Right atrium auricular region (tissue), 2 donors: ENCODE measurements at places on chromosomes 1 and 21.

GRCh38 chr1:39695016-39695415, 3.8 kb upstream of the HPCAL4 start:
- no peak for DNase-seq

DNA sequence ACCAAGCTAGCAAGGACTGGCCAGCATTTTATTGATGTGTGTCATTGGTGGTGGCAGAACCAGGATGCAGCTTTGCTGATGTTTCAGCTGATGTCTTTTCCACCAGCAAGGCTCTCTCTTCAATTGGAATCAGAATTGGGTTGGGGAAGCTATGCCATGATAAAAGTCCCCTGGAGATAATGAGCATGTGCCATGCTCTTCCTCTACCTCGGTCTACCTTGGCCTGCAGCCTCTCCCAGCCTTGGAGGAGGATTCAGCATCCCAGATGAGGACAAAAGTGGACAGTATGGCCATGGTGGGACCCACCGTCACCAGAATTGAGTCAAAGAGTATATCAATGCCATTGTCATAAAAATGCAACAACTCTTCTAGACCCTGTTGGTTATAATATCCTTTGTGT, 8.6 kb downstream of the AVPR1B start:
- DNase-seq, result peak; percentile 9

- DNase-seq, result no peak
Observed at GRCh38 chr21:40595806-40596205, 251.2 kb downstream of the DSCAM start.

GRCh38 chr1:184504955-184505338, 118.1 kb downstream of the C1orf21 start:
- DNase-seq, result no peak

GRCh38 chr1:203888807-203889251, 27.4 kb downstream of the SNRPE start:
- DNase-seq, result no peak

- no peak for DNase-seq
Observed at GRCh38 chr1:201487742-201488141, 18.8 kb upstream of the PHLDA3 start.

DNA sequence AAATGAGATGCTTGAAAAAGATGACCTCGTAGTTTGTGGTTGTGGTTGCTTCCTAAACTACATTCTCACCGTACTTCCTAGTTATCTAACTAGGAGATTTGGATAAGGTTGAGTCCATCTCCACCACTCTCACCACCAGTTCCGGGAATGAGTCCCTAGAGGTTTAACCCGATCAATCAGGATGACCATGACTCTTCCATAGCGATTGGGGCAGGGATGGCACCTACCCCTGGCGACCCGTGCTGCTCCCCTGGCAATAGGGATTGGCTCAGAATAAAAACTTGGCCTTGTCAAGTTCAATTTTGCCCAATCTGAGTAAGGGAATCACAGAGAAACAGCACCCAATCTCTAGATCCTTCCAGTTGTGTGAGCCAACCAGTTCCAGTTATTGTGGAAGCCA, 2.7 kb upstream of the MIS18A start:
- no peak for DNase-seq

DNA sequence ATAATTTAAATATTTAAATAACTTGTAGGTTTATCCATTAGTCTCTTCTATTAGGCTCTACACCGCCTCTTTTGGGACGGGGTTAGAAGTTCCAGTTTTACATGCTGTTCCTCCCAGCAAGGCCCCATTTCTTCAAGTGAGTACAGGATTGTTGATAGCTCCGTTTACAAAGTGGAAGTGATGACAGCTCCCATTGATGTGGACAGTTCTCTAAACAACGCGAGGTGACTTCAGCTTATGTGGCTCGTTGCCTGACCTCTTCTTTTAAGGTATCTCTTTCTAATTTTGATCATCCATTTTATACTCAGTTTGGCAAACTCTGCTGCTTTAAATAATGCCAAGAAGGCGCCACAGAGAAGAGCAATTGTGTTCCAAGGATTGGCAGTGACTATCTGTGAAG, 49.7 kb downstream of the PACC1 start:
- no peak for DNase-seq

DNA sequence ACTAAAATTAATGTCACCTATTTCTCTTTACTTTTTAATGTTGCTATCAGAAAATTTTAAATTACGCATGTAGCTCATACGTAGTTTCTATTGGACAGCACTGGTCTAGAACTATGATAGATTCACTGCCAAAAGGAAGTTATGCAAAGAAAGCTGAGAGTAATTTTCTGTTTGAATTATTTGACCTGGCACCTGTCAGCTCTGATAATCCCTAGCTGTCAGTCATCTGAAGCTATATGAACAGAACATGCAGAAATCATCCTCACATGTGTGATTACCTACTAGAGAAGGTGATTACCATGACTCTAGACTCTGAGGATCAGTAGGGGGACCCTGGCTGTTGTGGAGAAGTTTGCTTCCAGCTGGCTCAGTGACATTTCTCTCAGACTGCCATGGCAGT, 40.8 kb downstream of the F5 start:
- DNase-seq, result no peak

DNA sequence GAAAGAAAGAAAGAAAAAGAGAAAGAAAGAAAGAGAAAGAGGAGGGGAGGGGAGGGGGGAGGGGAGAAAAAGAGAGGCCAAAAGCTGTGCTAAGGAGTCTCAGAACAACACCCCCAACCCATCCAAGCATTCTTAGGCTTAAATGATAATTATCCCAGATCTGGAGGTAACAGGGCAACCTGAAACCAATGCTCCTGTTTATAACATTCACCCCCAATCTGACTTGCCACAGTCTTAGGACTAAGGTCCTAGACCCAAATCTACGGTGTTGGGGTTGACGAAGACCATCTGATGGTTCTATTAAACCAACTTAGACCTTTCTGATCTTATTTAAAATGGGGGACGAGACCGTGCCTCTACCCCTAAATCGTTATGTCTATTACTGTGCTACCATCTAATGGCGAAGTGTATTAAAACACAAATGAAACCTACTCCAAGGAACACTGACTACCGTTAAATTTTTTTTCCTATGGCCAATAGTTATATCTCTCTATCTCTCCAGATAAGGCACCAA, 119.3 kb upstream of the CDC42BPA start:
- no peak for DNase-seq

DNA sequence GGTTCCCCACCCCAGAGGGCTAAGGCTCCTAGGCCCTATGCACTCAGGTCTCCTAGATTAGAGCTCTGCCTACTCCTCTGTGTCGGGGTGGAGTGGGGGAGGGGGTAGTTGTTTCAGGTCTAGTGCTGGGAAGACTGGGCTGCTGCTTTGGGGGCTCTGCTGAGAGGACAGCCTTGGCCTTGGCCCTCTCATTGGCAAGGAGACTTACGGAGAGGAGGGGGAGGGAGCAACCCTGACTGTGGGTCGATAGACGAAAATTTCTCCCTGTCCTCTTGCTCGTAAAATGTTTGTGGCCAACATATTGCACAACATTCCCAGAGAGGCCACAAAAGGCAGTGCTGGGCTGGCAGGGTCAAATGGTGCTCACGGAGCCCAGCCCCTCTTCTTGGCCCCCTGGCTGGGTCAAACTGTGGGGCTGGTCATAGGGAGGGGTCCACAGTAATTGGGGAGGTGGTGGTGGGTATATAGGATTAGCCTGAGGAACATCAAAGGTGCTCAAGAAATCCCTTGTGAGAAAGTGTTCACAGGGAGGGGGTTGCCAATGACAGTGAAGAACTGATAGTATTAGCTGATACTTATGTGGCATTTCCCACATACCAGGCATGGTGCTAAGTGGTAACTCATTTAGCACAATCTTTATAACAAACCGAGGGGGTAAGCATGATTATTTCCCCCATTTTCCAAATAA, 8.5 kb upstream of the DMBX1 start:
- DNase-seq, result no peak

DNA sequence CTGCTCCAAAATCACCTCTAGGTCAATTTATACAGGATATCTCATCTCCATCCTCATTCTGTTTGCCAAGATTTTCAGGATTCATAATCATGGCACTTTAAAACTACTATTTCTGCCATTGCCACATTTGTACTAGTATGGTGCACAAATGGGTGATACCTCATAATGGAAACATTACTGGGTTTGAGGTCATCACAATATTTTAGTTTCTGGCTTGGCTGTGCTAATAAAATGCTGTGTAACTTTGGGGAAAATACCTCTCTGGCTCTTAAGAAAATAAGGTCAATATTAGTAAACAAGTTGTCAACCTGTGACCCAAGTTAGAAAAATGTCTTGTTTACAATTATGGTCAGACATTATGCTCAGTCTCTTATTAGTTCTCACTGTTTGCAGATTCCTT, 4.7 kb upstream of the SLAMF7 start:
- DNase-seq, result no peak
